ENCODE measurements at places on chromosomes 6 and 20. TPM values are rescaled to one million over a fixed set of nuclear protein-coding genes. Genes with fewer than 3 reads are reported as not detected.
A peak's percentile ranks its signal among the peaks of the same experiment; 100 is the strongest.

The ZBTB46 gene
- total RNA-seq = 15.3 TPM

The VWA7 gene
- total RNA-seq = 0.28 TPM

The LST1 gene
- not detected for total RNA-seq

The UBE2C gene
- total RNA-seq = 43.6 TPM

The PLA2G7 gene
- not detected for total RNA-seq

DNA sequence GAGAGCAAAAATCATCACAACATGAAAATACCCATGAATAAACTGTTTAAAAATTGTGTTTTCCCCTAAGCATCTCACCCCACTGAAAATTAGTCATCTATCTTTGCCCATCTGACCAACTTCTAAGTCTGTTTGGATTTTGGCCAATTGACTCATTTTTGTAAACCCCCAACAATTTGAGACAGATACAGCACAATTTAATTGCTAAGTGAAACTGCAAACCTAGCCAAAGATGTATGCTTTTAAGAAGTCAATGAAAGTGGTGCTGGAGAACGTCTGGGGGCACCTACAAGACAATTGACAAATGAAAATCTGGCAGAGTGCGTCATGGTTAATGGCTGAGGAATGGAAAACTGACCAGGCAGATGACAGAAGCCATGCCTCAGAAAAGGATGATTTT is 30.9 kb upstream of the SLC24A3 start:
- DNase-seq = no peak

DNA sequence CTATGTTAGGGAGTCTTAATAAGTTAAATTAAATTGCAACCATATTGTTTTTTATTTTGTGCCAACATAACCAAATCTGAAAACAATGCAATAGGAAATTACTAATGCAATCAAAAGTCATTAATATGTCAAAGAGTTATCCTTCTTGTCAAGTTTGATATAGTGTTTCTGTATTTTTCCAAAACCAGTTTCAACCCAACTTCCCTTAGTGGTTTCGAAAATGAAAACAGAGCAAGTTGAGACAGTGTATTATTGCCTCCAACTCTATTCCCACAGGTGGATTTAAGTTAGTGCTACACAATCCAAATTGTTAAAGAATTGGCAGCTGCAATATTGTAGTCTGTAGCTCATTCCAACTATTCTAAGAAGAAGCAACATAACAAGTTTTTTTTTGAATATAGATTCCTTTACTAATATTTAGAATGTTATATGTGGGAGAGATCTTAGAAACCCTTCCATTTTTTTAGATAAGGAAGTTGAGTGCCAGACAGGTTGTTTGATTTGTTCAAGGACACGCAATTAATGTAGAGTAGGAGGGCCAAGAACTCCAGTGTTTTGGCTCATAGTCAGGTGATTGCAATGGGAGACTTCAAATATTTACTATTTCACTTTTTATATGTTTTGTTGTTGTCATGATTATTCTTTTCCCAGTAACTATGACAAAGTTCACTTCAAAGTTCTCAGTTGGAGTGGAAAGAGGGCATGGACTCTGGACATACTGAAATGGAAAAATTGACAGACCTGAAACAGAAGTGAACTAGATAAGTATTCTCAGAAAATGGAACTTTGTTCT is 282.4 kb upstream of the HSF2 start:
- DNase-seq = no peak

DNA sequence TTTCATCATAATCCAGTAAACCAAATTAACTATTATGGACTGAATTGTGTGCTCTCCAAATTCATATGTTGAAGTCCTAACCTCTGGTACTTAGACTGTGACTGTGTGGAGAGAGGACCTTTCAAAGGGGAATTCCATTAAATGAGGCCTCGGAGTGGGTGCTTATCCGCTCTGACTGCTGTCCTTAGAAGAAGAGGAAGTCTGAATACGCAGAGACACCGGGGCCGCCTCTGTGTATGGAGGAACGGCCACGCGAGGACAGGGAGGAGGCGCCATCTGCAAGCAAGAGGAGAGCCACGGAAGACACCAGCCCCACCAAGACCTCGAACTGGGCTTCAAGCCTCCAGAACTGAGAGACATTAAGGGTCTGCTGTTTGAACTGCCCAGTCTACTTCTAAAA is 35.6 kb upstream of the RPS6KA2 start:
- DNase-seq = no peak

DNA sequence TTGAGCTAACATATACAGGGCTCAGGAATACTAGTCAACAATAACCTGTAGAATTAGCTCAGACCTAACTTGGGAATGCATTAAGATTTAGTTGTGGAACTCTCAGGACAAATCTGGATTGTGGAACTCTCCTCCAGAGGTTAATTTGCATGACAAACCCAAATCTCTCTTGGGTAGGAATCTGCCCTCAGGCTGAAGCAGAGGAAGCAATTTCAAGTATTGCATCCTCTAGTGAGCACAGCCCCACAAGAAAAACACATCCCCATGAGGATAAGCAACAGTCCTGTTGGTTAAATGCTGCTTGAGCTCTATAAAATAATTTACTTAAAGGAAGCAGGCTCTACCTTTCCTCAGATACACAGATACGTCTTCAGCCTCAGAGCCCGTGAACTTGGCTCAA is 170.9 kb upstream of the STXBP5 start:
- DNase-seq = no peak

GRCh38 chr20:6744180-6744579 is 23.3 kb upstream of the BMP2 start:
- no peak for DNase-seq

- DNase-seq = peak; percentile 23
These were observed 104.5 kb downstream of the IBTK start for GRCh38 chr6:82143041-82143481.

GRCh38 chr6:1111361-1111760 is 200.5 kb upstream of the FOXQ1 start:
- DNase-seq = no peak

- no peak for DNase-seq
These were observed 127.9 kb downstream of the FARS2 start for GRCh38 chr6:5389086-5389745.

- DNase-seq = no peak
These were observed 433.2 kb upstream of the SPTLC3 start for GRCh38 chr20:12575352-12576095.

DNA sequence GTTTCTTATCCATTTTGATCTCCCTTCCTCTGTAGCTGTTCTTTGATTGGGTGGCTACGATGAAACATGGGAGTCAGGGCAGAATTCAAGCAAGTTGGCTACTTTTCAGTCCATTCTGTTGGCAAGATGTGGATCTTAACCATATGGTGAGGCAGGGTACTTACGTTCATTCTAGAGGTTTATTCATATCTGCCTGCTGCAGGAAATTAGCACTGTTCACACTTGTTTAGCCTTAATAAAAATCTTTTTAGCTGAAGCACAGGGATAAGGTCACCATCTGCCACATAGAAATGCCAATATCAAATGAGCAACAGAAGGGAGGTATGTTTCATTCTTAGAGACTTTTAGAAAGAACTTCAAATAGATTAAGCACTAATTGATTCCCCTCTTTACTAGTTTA is 83.9 kb downstream of the GRIK2 start:
- DNase-seq = no peak

DNA sequence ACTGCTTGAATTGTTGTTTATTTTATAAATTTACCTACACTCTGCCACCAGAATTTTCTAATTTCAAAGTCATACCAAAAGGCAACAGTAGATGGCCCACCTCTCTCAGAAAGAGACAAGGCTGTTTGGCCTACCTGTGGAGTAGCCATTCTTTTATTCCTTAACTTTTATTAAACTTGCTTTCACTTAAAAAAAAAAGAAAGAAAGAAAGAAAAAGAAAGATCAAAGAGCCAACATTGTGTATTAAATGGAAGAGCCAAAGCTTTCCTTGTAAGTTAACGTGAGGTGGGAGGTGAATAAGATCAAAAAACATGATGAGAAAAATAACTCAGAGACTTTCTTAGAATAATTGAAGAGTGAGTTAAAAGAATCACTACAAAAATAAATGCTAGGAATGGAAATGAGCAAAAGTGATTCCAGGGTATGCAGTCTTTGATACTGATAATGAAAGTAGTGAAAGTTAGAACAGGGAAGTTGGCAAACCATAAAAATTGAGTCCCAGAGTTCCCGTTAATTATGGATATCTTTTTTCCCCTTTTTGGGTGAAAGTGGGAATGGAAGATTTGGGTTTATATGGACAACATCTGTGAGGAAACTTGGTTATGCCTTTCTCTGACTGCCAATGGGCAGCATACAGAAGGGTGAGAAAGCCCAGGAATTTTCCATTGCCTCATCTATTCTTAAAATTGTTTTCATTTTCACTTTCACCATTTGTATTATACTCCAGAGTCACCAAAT is 35.9 kb upstream of the MYB start:
- peak; percentile 43 for DNase-seq

DNA sequence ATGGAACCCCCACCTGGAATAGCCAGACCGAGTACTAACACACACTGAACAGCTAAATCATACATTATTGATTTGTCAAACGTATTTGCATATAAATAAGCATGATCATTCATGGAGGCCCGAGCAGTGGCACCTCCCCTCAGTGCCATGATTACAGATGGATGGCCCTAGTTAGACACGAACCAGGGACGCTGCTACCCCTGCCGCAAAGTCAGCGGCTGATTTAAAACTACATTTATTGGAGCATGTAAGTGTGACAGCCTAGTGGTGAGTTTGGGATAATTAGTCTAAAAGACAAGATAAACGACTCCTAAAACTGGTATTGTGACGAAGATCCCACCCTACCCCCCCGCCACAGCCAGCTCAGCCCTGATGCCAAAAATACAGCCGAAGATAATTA is 159.1 kb upstream of the MAFB start:
- no peak for DNase-seq

DNA sequence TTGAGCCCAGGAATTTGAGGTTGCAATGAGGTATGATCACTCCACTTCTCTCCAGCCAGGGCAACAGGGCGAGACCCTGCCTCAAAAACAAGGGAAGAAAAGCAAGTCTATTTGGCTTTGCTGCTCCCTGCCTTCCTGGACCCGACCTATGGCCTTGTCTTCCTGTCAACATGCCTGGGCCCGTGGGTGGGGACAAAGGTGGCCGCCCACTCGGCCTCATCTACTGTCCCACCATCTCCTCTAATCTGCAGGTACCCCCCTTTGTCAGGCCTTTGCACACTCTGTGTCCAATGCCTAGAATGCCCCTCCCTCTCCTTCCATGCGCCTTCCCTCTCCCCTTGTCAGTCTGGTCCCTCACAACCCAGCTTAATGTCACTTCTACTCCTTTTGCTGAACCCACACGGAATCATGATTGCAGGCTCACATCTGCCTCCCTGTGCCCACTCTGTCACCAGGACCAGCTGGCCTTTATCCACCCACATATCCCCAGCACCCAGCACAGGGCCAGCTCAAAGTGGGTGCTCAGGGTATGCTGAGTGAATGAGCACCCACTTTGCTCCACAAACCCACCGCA is 40.3 kb downstream of the MDFI start:
- no peak for DNase-seq

All from IMR-90 (cell line).